Right renal pelvis (tissue), 4 donors: ENCODE measurements at places on chromosomes 7 and 10. TPM values are rescaled to one million over a fixed set of nuclear protein-coding genes. Genes with fewer than 3 reads are reported as not detected.

DNA sequence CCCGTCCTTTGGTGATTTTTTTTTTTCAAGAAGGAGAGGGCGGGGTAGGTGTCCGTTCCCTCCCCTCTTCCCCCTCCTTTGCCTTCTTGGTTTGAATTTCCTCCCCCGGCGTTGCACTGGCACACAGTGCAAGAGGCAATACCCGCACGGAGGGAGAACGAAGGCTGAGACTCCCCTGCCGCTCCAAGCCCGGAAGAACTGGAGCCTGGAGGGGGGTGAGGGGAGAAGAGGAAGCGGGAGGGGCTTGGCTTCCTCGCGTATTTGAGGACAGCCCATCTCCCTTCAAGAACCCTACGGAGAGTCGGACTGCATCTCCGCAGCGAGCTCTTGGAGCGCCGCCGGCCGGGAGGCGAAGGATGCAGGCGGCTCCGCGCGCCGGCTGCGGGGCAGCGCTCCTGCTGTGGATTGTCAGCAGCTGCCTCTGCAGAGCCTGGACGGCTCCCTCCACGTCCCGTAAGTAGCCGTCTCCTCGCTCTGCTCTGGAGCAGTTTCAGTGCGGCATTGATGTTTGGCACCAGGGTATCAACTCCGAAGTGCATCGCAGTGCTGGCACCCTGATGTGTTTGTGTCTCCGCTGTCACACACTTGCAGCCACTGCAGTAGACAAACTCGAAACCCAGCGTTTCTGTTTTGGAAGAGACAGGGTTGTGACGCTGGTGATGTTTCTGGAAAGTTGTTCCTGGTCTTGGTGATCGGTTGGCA lies at the start of gene CNTNAP2:
CNTNAP2 (plus strand) TSS at position 281 of the 702 bp plus-strand sequence; CDS start at position 357, 76 bp downstream.
- DNase-seq: peak; percentile 69

- DNase-seq: no peak
Measured at GRCh38 chr7:31091924-31092434, 39.9 kb downstream of the ADCYAP1R1 start.

GRCh38 chr7:90692947-90693346 lies 96.8 kb downstream of the CDK14 start:
- no peak for DNase-seq

- no peak for DNase-seq
Measured at GRCh38 chr7:43508461-43508860, 74.4 kb upstream of the STK17A start.

DNA sequence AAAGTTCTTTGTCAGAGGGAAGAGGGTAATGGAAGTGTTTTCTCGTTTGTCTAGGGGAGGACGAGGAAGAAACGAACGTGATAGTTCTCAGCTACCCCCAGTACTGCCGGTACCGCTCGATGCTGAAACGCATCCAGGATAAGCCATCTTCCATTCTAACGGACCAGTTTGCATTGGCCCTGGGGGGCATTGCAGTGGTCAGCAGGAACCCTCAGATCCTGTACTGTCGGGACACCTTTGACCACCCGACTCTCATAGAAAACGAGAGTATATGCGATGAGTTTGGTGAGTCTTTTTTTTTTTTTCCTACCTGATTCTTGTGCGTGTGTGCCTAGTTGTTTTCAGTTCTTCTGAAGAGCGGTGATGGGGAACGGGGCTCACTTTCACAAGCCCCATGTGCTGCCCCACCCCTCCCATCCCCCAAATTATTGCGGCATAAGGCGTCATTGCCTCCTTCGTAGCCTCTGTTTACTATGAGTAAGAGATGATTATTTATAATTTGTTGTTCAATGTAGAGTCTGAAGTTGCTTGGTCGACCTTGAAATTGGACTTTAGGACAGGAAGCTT lies 98.6 kb downstream of the ARID5B start:
- DNase-seq: no peak

DNA sequence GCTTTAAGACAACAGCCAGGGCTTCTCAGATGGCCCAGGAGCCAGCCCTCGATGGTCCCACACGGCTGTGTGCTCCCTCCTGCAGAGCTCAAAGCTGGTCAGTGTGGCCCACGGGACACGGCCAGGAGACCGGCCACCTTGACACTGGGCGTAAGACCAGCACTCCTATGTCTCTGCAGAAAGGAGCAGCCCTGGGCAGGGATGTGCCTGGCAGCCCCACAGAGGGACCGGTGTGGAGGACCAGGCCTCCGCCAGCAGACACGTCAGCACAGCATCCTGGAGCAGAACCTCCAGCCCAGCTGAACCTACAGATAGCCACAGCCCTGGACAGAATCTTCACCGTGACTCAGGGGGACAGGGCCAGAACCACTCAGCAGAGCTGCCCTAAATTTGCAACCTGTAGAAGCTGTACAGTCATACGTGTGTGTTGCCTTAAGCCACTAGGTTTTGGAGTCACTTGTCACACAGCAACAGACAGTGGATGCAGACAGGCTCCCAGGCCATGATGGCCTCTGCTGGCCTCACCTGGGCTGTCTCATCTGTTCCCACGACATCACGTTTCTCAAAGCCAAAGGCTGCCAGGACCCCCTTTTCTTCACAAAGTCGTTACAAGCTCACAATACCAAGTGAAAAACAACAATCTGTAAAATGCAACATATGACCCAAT lies 132.4 kb downstream of the DIP2C start:
- no peak for DNase-seq

- no peak for DNase-seq
Measured at GRCh38 chr10:4151466-4151865, 366.5 kb upstream of the KLF6 start.

GRCh38 chr10:51462076-51462779 lies 237.2 kb downstream of the CSTF2T start:
- DNase-seq: no peak

- no peak for DNase-seq
Measured at GRCh38 chr10:8346861-8347260, 292.4 kb downstream of the GATA3 start.

GRCh38 chr10:77865580-77866324 lies 60.8 kb downstream of the DLG5 start:
- DNase-seq: no peak

GRCh38 chr7:106545275-106545674 lies 115.7 kb downstream of the CCDC71L start:
- no peak for DNase-seq

GRCh38 chr7:141754939-141755338 lies 9.0 kb upstream of the TAS2R3 start:
- DNase-seq: no peak

- DNase-seq: no peak
Measured at GRCh38 chr10:49053053-49053997, 62.0 kb downstream of the VSTM4 start.

DNA sequence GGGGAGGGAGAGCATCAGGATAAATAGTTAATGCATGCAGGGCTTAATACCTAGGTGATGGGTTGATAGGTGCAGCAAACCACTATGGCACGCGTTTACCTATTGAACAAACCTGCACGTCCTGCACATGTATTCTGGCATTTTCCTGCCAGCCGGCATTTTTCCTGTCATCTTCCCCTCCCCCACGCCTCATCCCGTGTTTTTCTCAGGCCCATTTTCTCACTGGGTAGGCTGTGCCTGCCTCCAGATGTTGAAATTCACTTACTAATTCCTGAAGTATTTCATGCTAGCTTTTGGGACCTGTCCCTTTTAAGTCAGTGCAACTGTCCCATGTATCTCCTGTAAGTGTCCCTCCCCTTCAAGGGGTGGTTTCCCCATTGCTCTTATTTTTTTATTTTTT lies 220.3 kb upstream of the NPY start:
- no peak for DNase-seq

DNA sequence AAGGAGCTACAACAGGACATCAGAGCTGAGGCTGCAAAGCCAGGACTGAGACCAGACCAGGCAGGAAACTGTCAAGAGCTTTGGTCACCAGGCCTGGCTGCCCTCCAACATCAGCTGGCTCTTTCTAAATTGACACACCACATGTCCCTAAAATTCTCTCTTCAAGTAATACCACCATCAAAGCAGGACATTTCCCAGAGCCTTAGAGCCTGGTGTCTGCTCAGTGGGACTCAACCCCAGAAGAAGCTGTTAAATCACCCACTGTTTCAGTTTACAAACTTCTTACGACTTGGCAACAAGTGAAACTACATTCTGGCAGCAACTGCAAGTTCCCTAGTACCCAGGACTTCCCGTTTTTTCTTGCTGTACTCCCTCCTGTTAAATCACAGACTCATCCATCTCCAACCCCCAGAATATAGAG lies 3.8 kb upstream of the IL6 start:
- DNase-seq: no peak

DNA sequence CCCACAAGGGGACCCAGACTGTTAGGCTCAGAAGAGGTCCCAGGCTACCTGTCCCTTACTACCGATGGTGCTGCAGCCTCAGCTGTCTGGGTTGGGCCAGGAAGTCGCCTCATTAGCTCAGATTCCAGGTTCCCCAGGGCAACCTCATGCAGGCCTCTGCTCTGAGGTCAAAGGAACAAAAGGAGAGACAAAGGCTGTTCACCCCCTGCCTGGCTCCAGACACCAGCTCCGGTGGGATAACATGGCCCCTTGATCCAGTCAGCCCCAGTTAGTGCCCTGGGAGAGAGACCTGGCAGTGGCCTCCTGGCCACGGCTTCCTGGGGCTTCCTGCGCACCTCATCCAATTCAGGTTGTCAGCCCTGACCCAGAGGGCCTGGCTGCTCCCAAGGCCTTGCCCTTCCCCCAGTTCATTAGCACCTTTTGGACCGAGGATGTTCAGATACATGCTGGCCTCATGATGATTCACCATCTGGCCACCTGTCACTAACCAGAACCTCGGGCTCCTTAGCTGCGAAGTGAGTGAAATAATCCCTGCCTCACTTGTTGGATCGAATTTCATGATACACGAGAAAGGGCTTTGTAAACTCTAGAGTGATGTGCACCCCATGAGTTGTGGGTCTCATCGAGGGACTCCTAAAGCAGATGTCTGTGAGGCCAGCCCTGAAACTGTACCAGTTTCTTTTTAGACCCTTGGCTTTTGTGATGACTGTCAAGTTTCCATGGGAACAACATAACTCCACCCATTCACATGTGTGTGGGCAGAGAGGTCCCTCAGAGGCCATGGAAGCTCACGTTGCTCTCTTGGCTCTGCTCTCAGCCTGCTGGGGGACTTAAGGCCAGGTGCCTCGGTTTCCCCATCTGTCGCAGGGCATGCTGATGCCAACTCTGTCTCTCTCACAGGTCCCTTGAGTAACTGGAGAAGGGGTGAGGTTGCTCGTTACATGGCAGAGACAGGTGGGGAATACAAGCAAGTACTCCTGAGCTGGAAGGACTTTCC lies 79.5 kb upstream of the PCBD1 start:
- no peak for DNase-seq

GRCh38 chr10:132848291-132848701 lies 62.3 kb upstream of the NKX6-2 start:
- no peak for DNase-seq

- no peak for DNase-seq
Measured at GRCh38 chr7:158472596-158472995, 115.0 kb downstream of the PTPRN2 start.

The NPSR1 gene
- 0.12 TPM for polyA plus RNA-seq

The VGF gene
- 0.29 TPM for polyA plus RNA-seq

The IFIT1B gene
- polyA plus RNA-seq: 0.15 TPM

The NPY4R gene
- not detected for polyA plus RNA-seq

The CHAT gene
- not detected for polyA plus RNA-seq

The DYNC1I1 gene
- 0.34 TPM for polyA plus RNA-seq

The PIK3AP1 gene
- 5.2 TPM for polyA plus RNA-seq

The NEUROD6 gene
- polyA plus RNA-seq: not detected

The NUTM2E gene
- polyA plus RNA-seq: not detected
